ENCODE measurements at places on chromosomes 1 and 21.

DNA sequence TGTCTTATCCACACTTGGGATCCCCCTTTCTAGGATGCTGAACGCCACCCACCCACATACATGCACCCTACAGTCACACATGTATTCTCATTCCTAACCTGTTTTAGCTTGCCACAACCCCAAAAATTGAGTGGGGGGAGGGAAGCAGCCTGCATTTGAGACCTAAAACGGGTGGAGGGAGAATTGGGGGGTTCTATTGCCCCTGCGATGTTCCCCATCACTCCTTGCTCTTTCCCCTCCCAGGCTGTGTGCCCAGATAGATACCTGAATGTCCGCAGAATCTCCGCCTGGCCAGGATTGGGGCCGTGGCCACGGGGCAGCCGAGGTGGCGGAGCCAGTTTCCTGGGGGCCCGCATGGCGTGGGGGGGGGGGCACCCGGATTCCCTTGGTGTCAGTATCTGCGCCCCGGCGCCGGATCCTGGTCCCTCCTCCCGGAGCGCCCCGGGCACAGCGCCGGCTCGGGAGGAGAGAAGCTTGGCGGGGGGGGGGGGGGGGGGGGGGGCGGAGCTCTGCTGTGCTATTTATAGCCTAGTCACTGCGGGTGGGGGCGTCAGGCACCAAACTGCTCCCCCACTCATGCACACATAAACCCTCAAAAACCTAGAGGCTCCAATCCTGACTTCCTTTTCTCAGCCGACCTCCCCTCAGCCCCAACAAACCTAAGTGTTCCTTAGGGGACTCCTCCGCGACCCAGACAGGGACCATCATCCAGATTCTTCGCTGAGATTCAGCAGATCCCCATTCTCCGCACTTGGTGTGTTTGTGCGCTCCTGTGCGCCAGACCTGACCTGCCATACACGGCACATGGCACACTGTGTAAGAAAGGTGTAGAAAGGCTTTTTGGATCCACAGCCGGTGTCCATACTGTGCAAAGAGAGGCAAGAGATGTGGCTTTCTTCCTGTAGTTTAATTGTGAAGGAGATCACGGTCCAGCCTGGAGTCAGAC lies 1.9 kb downstream of the ANKRD34A start:
- no peak for DNase-seq

DNA sequence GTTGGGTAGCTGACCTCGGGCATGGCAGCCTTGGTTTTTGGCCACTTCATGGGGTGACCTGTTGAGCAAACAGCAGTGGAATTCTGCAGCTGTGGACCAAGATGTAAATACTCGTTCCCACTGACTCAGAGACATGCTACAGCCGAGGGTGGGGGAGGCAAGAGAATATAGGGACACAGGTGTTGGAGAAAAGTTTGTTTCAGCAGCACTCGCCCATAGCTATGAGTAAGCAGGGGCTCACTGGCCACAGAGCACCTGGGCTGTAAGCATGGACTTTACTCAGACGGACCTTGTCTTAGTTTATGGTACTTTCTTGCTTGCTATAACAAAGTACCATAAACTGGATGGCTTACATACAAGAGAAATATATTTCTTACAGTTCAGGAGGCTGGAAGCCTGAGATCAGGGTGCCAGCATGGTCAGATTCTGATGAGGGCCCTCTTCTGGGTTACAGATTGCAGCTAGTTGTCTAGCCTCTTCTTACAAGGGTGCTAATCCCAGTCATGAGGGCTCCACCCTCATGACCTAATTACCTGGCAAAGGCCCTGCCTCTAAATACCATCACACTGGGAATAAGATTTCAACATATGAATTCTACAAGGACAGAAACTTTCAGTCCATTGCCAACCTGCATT lies 437.2 kb upstream of the DAB1 start:
- no peak for DNase-seq

GRCh38 chr1:81834268-81834667 lies 33.5 kb downstream of the ADGRL2 start:
- DNase-seq: peak; percentile 22

GRCh38 chr1:25117233-25117823 lies 115.0 kb downstream of the SYF2 start:
- DNase-seq: no peak

DNA sequence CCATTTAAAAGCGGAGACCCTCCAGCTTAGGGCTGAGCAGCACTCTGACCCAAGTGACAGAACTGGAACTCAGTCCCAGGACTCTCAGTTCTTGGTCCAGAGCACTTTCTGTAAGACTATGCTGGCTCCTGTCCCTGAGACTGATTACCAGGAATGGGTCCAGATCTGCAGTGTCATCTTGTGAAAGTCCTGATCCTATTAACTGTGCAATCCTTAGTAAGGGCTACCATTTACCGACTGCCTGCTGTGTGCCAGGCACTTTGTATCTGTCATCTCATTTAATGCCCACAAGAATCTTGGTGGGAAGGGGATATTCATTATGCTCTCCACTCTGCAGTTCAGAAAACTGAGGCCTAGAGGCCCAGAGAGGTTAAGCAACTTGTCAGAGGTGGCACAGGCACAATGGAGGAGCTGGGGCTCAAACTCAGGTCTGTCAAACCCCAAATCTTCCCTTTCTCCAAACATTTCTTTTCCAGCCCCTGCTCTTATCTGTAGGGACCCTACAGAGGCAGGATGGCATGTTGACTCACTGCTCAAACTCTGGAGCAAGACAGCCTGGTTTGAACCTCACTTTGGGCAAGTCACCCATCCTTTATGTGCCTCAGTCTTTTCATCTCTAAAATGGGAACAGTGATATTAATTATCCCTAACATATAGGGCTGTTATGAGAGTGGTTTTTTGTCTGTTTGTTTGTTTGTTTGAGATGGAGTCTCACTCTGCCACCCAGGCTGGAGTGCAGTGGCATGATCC lies 57.6 kb upstream of the IFNLR1 start:
- DNase-seq: no peak

DNA sequence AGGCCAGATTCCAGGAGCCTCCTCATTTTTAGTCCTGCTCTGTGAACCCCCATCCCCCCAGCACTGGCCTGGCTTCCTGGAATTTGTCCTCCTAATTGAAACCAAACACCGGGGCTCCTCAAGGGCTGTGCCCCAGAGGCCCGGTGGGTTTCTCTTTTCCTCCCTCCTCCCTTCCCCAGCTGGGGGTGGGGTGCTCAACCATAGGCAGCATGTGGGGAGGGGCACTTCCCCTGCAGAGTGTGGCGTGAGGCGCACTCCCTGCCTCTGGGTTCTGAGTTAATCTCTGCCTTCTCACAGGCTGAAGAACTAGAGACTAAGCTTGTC lies 67.5 kb upstream of the ACOT11 start:
- DNase-seq: no peak

DNA sequence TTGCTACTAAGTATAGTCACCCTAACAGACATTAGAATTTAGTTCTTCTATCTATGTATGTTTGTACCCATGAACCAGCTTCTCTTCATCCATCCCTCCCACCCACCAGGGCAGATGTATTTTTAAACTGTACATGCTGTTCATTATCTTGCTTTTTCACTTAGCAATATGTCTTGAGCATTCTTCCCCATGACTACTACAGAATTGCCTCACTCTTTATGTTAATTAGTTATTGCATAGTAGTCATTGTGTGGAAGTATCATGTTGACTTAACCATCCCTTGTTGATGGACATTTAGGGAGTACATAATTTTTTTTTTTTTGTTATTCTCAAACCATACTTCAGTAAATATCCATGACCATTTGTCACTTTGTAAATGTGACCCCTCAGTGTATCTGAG lies 9.9 kb downstream of the HUNK start:
- no peak for DNase-seq

GRCh38 chr21:45866551-45866950 lies 115.0 kb upstream of the COL6A1 start:
- no peak for DNase-seq

GRCh38 chr1:233675893-233676292 lies 62.0 kb downstream of the KCNK1 start:
- DNase-seq: no peak

GRCh38 chr1:43512681-43513080 lies 18.0 kb upstream of the PTPRF start:
- no peak for DNase-seq

GRCh38 chr1:163395790-163396189 lies 74.0 kb downstream of the NUF2 start:
- DNase-seq: no peak

DNA sequence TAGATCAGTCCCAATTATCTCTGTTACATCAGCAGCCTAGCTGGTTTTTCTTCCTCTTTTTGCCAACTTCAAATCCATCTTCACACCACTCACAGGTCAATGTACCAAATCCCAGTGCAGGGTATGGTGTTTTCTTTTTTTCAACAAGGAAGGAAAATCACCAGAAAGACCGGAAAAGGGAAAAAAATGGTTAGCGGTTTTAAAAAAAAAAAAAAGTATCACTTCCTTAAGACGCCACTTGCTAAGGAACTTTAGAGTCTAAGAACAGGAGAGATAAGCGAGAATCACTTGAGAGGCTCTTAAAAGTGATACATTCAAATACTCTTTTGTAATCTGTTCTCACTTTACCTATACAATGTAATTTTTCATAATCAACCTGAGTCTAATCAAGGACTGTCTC lies 3.1 kb upstream of the OR10J1 start:
- no peak for DNase-seq

DNA sequence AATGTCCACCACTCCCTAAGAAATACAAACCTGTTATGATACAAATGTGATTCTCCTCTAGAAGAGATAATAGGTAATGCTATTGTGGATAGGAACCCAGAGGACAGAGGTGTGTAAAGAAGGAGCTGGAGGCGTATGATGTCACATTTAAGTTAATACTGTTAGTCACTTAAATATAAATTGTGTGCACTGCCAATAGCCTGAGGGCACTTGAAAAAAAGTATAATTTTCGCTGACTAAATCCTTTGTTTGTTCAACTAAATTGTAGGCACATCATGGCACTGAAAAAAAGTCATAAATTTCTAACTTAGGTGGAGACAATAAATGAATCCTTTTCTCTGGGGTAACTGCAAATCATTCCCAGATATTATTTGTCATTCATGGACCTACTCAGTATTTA lies 4.4 kb downstream of the RCSD1 start:
- no peak for DNase-seq

GRCh38 chr1:207672522-207673130 lies 27.7 kb downstream of the CR1L start:
- DNase-seq: peak; percentile 14

- no peak for DNase-seq
These were observed 99.3 kb downstream of the GLUL start for GRCh38 chr1:182292193-182292741.

- DNase-seq: no peak
These were observed 5.4 kb downstream of the CNTN2 start for GRCh38 chr1:205048382-205048781.

DNA sequence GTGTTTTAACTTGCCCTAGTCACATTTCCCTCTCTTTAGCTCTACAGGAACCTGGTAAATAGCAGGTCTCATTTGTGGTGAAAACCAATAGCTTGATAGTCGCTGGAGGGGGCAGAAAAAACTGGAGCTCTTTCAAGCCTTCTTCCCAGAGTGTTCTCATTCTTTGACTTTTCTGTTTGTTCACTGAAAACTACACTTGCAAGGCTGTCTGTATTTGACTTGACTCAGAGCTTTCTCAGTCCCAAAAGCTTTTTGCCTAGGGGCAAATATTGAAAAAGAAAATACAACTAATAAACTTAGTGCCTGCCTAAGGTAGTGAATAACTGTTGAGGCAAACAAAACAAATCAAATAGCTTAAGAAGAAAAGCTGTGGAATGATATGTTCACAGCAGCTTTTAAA lies 217.1 kb upstream of the CHRM3 start:
- DNase-seq: no peak

GRCh38 chr1:169367096-169367685 lies 406 bp downstream of the NME7 start:
- DNase-seq: no peak

- peak; percentile 16 for DNase-seq
These were observed 235.2 kb downstream of the RPS6KC1 start for GRCh38 chr1:213286235-213286634.

DNA sequence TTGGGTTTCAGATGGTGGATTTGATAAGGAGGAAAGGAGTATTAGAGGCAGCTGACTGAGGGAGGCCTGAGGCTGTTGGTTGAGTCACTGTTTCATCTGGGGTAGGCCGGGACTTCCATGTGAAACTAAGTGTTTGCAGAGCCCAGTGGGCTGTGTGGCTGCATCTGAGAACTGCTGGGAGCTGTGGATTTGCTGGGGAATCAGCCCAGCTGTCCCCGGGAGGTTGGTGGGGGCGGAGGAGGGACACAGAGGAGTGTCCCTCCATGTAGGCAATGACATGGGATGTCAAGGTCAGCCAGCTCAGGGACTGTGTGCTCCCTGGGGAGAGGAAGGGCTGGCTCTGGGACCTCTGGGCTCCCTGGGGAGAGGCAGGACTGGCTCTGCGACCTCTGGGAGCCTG lies 36.4 kb downstream of the SLC2A7 start:
- DNase-seq: no peak

GRCh38 chr1:168005529-168005928 lies 68.7 kb upstream of the MPC2 start:
- DNase-seq: no peak

GRCh38 chr1:5973771-5974170 lies 18.5 kb downstream of the NPHP4 start:
- DNase-seq: no peak

DNA sequence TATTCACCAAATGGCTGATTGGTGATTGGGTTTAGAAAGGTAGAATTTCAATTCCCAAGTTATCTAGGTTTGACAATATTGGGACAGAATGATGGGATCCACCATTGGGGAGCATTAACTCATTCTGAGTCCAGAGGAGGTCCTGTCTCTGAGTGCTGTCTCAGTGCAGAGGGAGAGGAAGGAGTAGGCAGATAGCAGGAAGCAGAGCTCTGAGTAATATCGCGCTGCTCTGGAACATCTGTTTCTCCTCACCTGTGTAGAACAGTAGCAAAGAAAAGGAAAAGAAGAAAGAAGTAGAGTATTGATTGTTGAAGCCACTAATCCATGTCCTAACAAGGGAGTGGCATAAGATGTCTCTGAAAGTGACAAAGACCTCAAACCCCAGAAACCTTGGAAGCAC lies 1657.8 kb downstream of the MRPL39 start:
- DNase-seq: no peak

- no peak for DNase-seq
These were observed 122.5 kb upstream of the COA6 start for GRCh38 chr1:234250747-234251146.

- no peak for DNase-seq
These were observed 145.3 kb downstream of the SEC16B start for GRCh38 chr1:177824508-177824982.

DNA sequence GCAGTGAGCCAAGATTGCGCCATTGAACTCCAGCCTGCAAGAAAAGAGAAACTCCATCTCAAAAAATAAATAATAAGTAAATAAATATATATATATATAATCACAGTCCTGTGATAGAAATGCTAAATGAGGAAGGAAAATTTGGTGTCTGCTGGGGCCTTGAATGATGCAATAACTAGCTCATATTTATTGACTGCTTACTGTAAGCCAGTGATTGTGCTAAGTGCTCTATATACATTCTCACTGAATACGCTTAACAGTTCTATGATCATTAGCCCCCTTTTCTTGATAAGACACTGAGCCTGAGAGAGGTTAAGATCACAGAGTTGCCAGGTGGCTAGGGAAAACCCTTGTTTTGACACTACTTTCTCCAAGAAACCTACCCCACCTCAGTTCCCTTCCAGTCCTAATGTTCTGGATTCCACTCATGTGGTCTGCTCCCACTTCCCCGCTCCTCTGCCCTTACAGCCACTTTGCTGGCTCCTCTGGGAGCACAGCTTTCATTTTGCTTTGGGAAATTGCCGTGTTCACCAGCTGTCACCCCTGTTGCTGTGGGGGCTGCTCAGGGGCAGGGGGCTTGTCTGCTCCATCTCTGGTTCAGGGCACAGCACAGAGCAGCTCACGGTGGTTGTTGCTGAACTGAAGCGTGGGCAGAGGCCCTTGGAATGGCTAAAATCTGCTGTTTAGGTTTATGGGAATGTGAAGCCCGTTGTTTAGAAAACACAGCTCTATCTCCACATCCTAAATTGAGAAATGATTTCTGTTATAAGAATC lies 2.5 kb upstream of the BMP8A start:
- no peak for DNase-seq
